ENCODE measurements at places on chromosomes 1 and 21.

- DNase-seq: no peak
Measured at GRCh38 chr1:234271243-234271606, 102.0 kb upstream of the COA6 start.

- no peak for DNase-seq
Measured at GRCh38 chr1:30845904-30846290, 62.7 kb downstream of the SDC3 start.

- DNase-seq: no peak
Measured at GRCh38 chr1:111462370-111463028, 11.3 kb upstream of the C1orf162 start.

DNA sequence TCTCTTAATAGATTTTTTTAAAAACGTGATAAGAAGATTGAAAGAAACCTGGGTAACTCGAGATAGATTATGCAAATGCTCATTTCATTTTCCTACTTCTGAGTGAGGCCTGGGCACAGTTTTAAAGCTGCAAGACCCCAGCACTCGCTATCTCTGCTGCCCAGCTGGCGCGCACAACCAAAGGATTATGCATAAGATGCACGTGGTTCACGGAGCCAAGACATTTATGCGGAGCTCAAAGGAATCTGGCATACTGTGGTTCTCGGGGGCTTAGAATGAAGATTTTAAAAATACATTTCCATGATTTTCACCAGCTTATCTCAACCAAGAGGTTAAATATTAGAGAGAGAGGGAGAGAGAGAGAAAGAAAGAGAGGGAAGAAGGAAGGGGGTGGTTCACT is 210.9 kb downstream of the DSCAM start:
- no peak for DNase-seq

GRCh38 chr1:83596331-83596730 is 402.6 kb downstream of the TTLL7 start:
- no peak for DNase-seq

DNA sequence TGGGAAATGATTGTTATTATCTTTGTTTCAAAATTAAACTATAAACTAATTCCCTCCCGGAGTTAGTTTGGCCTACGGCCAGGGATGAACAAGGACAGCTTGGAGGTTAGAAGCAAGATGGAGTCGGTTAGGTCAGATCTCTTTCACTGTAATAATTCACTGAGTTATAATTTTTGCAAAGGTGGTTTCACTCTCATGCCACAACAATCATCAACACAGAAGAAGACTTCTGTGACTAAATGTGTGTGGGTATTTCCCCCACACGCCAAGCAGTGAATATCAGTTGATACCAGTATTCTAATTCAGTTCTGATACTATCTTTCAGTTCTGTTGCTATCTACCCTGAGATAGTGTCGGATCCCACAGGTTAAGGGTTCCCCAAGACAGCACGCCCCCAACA is 215.1 kb downstream of the S1PR1 start:
- no peak for DNase-seq

DNA sequence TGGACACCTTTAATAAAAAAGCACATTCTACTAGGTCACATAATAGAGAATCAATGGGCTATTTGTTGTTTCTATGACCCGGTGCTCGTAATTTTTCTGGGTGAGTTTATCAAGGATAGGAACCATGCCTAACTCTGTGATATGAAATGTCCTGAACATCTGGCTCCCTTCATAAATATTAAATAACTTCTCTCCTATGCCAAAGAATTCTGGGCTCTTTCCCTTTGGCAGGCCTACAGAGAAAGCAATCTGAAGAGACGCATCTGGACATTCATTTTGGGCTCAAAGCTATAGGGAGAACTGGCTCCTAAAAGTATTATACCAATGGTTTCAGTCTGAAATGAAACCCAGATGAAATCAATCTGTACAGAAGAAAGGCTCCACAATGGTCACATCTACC is 38.8 kb upstream of the ANGPTL7 start:
- DNase-seq: no peak

- DNase-seq: no peak
Measured at GRCh38 chr1:154478639-154479038, 23.4 kb upstream of the TDRD10 start.

GRCh38 chr1:233675446-233675845 is 61.5 kb downstream of the KCNK1 start:
- no peak for DNase-seq
